Prostate gland (tissue), 2 donors: ENCODE measurements at places on chromosomes 5 and 9. TPM values are rescaled to one million over a fixed set of nuclear protein-coding genes. Genes with fewer than 3 reads are reported as not detected.
A peak's percentile ranks its signal among the peaks of the same experiment; 100 is the strongest.

ADCY2 gene
- total RNA-seq = 5.2 TPM

CCDC180 gene
- total RNA-seq = 1.6 TPM

GRIA1 gene
- not detected for total RNA-seq

HEMGN gene
- total RNA-seq = 1.4 TPM

TLR4 gene
- 4.7 TPM for total RNA-seq

SPATA31D4 gene
- total RNA-seq = not detected

SLC6A7 gene
- not detected for total RNA-seq

SLC46A2 gene
- not detected for total RNA-seq

PRDM9 gene
- 4.7 TPM for total RNA-seq

SHOC1 gene
- total RNA-seq = not detected

- H3K36me3 ChIP-seq = no peaks in the 10 kb centered on the region
- DNase-seq = no peak
- no peaks in the 10 kb centered on the region for H3K27me3 ChIP-seq
- H3K4me1 ChIP-seq = peaks cover 30% of the 10 kb centered on the region
- peak overlapping the region; percentile 78 for H3K4me3 ChIP-seq
Observed at GRCh38 chr9:134136118-134136995, 475 bp downstream of the WDR5 start.

DNA sequence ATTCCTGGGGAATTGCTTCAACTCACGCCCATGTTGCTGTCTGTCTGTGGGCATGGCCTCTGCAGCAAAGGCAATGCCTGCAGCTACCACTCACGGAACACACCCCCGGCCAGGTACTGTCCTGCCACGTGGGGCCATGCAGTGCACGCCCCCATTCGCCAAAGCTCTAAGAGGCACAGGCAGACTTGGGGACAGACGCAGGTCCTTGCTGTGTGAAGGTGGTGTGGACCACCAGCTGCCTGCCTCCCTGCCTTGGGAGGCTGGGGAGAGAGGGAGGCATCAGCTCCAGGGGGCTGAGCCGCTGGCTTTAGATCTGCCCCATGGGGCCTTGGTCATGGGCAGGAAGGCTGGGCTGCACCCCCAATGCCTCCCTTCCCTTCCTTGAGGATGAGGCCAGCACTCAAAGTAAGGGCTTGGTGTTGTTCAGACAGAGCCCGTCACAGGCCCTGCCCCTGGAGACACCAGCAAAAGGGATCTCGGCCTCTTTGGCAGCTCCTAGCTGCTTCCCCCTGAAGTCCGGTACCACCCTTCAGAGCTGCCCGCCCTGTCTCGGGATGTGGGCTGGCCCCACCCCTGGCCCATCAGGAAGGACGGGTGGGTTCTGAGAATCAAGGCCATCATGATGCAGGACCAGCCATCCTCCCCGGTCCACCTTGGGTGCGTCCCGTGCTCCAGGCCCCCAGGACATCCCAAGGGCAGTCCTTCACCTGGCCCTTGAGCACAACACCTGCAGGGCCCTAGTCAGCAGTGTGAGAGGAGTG lies 2.3 kb downstream of the GRIN1 start:
- no peak overlapping the region for H3K27ac ChIP-seq
- H3K27me3 ChIP-seq = peaks cover 42% of the 10 kb centered on the region
- H3K4me1 ChIP-seq = no peaks in the 10 kb centered on the region
- no peaks in the 10 kb centered on the region for H3K36me3 ChIP-seq

DNA sequence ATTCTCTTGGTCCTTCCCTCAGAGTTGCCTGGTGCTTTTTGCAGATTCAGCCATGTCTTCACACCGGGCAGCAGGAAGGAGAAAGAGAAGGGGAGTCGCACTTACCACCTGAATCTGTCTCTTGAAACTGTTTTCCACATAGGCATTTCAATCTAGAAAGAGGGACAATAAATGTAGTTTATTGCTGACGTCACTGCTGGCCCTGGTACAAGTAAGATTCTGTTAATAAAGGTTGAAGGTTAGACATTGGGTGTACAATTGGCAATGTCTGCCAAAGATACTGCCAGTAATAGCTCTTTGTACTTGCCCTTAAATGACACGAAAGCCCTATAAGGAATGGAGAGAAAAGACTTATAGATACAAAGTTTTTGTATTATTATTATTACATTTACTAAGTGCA lies 72.8 kb downstream of the MEGF10 start:
- no peaks in the 10 kb centered on the region for H3K36me3 ChIP-seq
- no peak overlapping the region for H3K27ac ChIP-seq
- DNase-seq = no peak
- H3K4me1 ChIP-seq = no peaks in the 10 kb centered on the region
- no peaks in the 10 kb centered on the region for H3K27me3 ChIP-seq

DNA sequence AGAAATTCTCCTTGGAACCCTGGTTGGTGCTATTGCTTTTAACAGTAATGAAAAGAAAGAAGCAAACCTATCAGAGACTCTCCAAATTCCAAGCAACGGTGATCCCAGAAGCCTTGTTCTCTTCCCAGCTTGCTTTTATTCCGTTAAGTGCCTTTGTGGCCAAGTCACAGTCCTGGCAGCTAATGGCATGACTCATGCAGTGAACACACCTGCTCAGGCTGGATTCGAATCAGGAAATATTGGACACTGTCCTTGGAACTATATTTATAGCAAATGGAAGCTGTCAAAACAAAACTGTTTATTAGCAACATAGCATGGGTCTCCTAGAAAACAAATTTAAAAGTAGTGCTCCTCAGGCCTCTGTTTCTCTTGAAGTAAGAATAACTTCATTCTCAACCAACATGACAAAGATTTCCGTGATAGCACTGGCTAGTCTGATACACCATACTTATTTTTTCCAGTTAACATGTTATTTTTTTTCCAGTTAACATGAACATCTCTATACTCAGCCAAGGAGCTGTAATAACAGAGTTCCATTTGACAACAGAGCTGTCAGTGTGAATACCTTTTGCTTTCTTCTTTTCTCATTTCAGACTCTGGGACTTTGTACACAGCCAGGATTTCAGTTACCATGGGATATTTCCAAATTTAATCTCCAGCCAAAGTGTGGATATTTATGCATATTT lies 502.4 kb downstream of the GADD45G start:
- H3K27me3 ChIP-seq = no peaks in the 10 kb centered on the region
- peak; percentile 74 for DNase-seq
- no peaks in the 10 kb centered on the region for H3K4me1 ChIP-seq
- no peak overlapping the region for H3K27ac ChIP-seq
- no peak overlapping the region for H3K4me3 ChIP-seq

GRCh38 chr9:99713838-99714306 lies 107.8 kb upstream of the NR4A3 start:
- no peaks in the 10 kb centered on the region for H3K36me3 ChIP-seq
- DNase-seq = no peak
- no peaks in the 10 kb centered on the region for H3K27me3 ChIP-seq
- no peak overlapping the region for H3K27ac ChIP-seq
- no peak overlapping the region for H3K4me3 ChIP-seq

- H3K27ac ChIP-seq = no peak overlapping the region
- no peaks in the 10 kb centered on the region for H3K4me1 ChIP-seq
- no peak overlapping the region for H3K4me3 ChIP-seq
- no peak for DNase-seq
Observed at GRCh38 chr9:32832346-32832745, 49.0 kb downstream of the TMEM215 start.

- H3K27ac ChIP-seq = no peak overlapping the region
- DNase-seq = no peak
- H3K36me3 ChIP-seq = no peaks in the 10 kb centered on the region
- H3K4me3 ChIP-seq = no peak overlapping the region
Observed at GRCh38 chr9:123407217-123407851, 51.3 kb downstream of the CRB2 start.

DNA sequence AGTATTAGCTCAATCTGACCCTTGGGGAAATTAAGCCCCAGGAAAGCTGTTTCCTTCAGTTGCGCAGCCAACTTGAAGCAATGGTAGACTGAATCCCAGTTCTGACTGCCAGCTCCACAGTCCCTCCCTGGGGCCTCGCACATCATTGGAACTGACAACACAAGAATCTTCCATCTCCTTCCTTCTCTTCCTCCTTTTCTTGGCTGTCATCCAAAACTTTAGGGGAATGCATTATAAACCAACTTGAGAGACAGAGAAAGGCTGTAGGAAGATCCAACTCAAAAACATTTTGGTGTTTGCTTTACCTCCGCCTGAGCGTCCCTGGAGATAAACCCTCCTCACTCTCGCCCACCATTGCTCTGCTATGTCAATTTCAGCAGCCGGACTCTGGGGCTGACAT lies 16.6 kb downstream of the KCNIP1 start:
- no peak for DNase-seq
- H3K27ac ChIP-seq = no peak overlapping the region
- H3K36me3 ChIP-seq = no peaks in the 10 kb centered on the region
- no peaks in the 10 kb centered on the region for H3K4me1 ChIP-seq

DNA sequence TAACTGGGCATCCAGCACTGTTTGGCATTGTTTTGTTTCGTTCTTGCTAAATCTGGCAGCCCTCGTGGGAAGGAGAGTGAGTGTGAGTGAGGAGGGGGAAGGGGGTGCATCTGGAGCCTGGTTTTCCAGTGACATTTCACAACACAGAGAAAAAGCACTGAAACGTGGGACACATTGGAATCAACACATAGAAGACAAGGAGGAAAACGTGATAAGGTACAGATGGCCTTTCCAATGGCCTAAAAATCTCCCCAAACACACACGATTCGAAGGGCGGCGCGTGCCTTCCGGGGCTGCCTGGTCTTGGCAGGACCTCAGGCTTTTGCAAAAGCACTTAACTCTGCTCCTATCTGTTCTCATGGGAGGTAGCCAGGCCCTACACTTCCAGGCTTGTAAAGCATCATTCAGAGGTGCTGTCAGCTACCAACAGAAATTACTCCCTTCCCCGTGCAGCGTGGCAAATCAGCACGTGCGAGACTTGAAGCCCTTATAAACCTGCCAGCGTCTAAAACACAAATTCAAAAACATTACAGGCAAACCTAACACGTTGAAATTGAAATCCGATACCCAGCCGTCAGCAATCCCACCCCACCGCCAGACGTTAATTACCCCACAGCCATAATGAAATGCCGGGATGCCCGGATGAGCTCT lies 129.4 kb downstream of the OLFM1 start:
- no peak overlapping the region for H3K27ac ChIP-seq
- no peaks in the 10 kb centered on the region for H3K4me1 ChIP-seq
- no peak overlapping the region for H3K4me3 ChIP-seq
- H3K27me3 ChIP-seq = peaks cover 6% of the 10 kb centered on the region

DNA sequence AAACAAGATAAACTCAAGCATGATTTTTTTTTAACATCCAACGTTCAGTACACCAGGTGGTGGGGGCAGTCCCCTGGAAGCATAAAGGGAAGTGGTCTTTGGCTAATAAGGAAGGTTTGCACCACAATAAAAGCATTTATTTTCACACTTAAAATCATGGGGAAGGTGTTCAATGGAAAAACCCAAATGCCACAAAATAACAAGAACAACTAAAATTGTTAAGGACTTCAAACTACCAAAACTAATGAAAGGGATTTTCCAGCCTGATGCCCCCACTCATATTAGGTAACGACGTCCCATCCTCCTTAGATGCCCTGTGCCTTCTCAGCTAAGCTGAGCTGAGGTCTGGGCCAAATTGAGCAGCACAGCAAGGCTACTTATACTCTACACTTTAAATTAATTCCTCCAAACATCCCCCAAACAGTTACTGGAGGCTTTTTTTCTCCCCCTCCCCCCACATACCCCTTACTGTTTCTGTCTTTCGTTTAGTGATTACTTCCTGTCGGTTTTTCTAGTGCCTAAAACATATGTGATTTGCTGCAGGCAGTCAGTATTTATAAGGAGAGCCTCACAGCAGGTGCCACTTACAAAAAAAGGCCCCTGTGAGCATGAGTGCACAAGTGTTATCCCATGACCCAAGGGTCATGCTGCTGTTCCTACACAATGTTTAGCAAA lies 259.7 kb upstream of the ZNF608 start:
- H3K27ac ChIP-seq = no peak overlapping the region
- H3K4me1 ChIP-seq = no peaks in the 10 kb centered on the region
- no peak overlapping the region for H3K4me3 ChIP-seq
- no peaks in the 10 kb centered on the region for H3K36me3 ChIP-seq

GRCh38 chr5:139243425-139243970 lies 45.3 kb upstream of the SIL1 start:
- H3K36me3 ChIP-seq = no peaks in the 10 kb centered on the region
- H3K27me3 ChIP-seq = no peaks in the 10 kb centered on the region
- no peak for DNase-seq
- H3K4me1 ChIP-seq = no peaks in the 10 kb centered on the region
- H3K27ac ChIP-seq = no peak overlapping the region
- no peak overlapping the region for H3K4me3 ChIP-seq

GRCh38 chr9:134167530-134167931 lies 3.2 kb upstream of the RNU6ATAC start:
- DNase-seq = no peak
- H3K27me3 ChIP-seq = no peaks in the 10 kb centered on the region
- no peak overlapping the region for H3K27ac ChIP-seq
- no peak overlapping the region for H3K4me3 ChIP-seq

GRCh38 chr5:10832987-10833386 lies 72.0 kb upstream of the DAP start:
- no peaks in the 10 kb centered on the region for H3K27me3 ChIP-seq
- no peak for DNase-seq
- no peak overlapping the region for H3K4me3 ChIP-seq
- no peaks in the 10 kb centered on the region for H3K36me3 ChIP-seq
- no peaks in the 10 kb centered on the region for H3K4me1 ChIP-seq

- H3K4me1 ChIP-seq = no peaks in the 10 kb centered on the region
- no peaks in the 10 kb centered on the region for H3K36me3 ChIP-seq
- DNase-seq = peak; percentile 78
- H3K27ac ChIP-seq = peak within 1 kb of the TSS; percentile 78
- no peaks in the 10 kb centered on the region for H3K27me3 ChIP-seq
Observed at GRCh38 chr5:15499528-15500324, at the start of gene FBXL7. FBXL7 (plus strand) TSS chr5:15500180.

DNA sequence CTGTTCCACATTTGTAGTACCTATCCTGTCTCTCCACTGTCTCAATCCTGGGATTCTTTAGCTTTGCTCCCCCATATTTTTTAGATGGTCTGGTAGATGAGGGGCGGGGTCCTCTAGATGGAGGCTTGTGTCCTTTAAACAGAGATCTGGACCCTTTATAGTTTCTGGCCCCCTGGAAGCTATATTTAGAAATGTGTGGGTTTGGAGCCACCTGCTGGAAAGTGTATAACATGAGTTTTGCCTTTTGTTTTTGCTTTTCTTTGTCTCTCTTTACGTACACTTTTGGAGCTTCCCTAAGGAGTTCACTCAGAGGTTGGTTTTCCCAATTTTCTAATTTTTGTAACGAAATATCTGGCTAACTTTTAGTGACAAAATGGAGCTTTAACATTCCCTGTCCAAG lies 110.7 kb downstream of the CFAP95 start:
- H3K27ac ChIP-seq = no peak overlapping the region
- H3K4me3 ChIP-seq = no peak overlapping the region
- no peak for DNase-seq
- H3K36me3 ChIP-seq = no peaks in the 10 kb centered on the region
- no peaks in the 10 kb centered on the region for H3K4me1 ChIP-seq
